ENCODE measurements at places on chromosomes 2 and 18. TPM values are rescaled to one million over a fixed set of nuclear protein-coding genes. Genes with fewer than 3 reads are reported as not detected.

- H3K4me1 ChIP-seq: no peaks in the 10 kb centered on the region
- DNase-seq: no peak
- H3K4me3 ChIP-seq: no peak overlapping the region
Measured at GRCh38 chr2:235094457-235094856, 142.6 kb downstream of the SH3BP4 start.

The CHMP3 gene
- total RNA-seq: 36.5 TPM

DNA sequence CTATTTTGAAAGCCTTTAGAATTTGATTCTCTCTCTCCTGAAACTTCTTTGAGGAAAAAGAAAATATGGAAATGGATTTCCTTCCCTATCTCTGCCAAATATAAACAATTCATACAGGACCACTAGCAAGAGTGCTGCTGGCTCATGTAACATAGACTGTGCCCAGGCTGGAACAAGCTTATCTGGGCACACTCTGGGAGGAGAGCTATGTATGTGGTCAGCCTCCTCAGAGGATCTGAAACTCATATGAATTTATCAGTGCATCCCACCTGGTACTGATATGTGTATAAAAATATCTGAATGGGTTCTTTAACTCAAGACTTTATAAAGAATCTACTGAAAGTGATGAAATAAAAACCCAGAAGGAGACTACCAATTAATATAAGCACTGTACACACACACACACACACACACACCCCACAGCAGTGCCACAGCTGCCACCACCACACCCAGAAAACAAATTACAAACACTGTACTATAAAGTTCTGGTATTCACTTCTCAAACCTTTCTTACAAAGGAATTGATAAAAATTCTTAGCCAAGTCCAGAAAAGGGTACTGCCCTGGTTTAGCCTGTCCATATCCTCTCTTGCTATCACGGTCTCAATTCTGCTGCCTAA is 115.6 kb downstream of the IRS1 start:
- H3K36me3 ChIP-seq: no peaks in the 10 kb centered on the region
- no peak overlapping the region for H3K4me3 ChIP-seq
- H3K4me1 ChIP-seq: peaks cover 2% of the 10 kb centered on the region

- peaks cover 37% of the 10 kb centered on the region for H3K27me3 ChIP-seq
- no peak for DNase-seq
- peaks cover 10% of the 10 kb centered on the region for H3K4me1 ChIP-seq
- H3K27ac ChIP-seq: no peak overlapping the region
Measured at GRCh38 chr18:57801325-57801724, 1.8 kb downstream of the ATP8B1 start.

The GALNT1 gene
- total RNA-seq: 37.2 TPM

- H3K36me3 ChIP-seq: peaks cover 16% of the 10 kb centered on the region
- no peak overlapping the region for H3K27ac ChIP-seq
- peaks cover 41% of the 10 kb centered on the region for H3K4me1 ChIP-seq
- H3K27me3 ChIP-seq: no peaks in the 10 kb centered on the region
Measured at GRCh38 chr2:97764559-97765263, 51.3 kb downstream of the ZAP70 start.

GRCh38 chr2:169034256-169034655 is 3.1 kb upstream of the ABCB11 start:
- no peaks in the 10 kb centered on the region for H3K27me3 ChIP-seq
- no peak overlapping the region for H3K4me3 ChIP-seq
- H3K27ac ChIP-seq: no peak overlapping the region
- peaks cover 9% of the 10 kb centered on the region for H3K4me1 ChIP-seq

The CERS6 gene
- total RNA-seq: 9.2 TPM

The TANC1 gene
- 0.63 TPM for total RNA-seq

- H3K27me3 ChIP-seq: peaks cover 5% of the 10 kb centered on the region
- no peak overlapping the region for H3K4me3 ChIP-seq
- H3K4me1 ChIP-seq: no peaks in the 10 kb centered on the region
- no peaks in the 10 kb centered on the region for H3K36me3 ChIP-seq
- H3K27ac ChIP-seq: no peak overlapping the region
Measured at GRCh38 chr18:47632970-47633635, 297.4 kb downstream of the SMAD2 start.

The SULT1C4 gene
- not detected for total RNA-seq

- H3K27ac ChIP-seq: no peak overlapping the region
- no peak overlapping the region for H3K4me3 ChIP-seq
- no peaks in the 10 kb centered on the region for H3K4me1 ChIP-seq
- no peak for DNase-seq
- no peaks in the 10 kb centered on the region for H3K36me3 ChIP-seq
Measured at GRCh38 chr2:228869636-228870264, 401.3 kb downstream of the PID1 start.

DNA sequence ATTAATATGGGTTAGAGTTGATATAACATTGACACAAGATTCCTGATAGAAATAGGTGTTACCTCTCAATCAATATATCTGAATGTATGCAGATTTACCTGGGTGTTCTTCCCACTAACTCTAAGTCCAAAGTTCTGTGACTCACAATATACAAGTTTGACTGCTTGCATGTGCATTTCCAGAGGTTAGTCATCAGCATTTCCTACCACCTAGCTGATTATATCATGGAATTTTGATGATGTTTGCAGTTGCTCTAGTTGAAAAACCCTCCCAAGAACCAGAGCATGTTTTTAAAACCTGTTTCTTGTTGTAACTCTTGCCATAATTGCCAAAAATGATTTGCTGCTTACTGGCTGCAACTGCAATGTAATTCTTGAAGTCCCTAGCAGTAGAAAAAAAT is 15.0 kb upstream of the DSG1 start:
- H3K36me3 ChIP-seq: no peaks in the 10 kb centered on the region
- no peaks in the 10 kb centered on the region for H3K4me1 ChIP-seq
- no peak for DNase-seq

- peaks cover 30% of the 10 kb centered on the region for H3K36me3 ChIP-seq
- H3K4me3 ChIP-seq: peak within 1 kb of the TSS; percentile 92
- H3K4me1 ChIP-seq: peaks cover 56% of the 10 kb centered on the region
- H3K27me3 ChIP-seq: no peaks in the 10 kb centered on the region
Measured at GRCh38 chr2:226835796-226836547, at the start of gene RHBDD1. Gene RHBDD1, plus strand, starts transcription at chr2:226836054. Its CDS starts 28,640 bp downstream, at chr2:226864694.

GRCh38 chr2:11669454-11670291 is at the start of gene NTSR2:
Gene NTSR2, minus strand, starts transcription at chr2:11670195. Its CDS starts 66 bp downstream, at chr2:11670129.
- DNase-seq: peak; percentile 49
- peaks cover 32% of the 10 kb centered on the region for H3K27me3 ChIP-seq
- no peak within 1 kb of the TSS for H3K27ac ChIP-seq
- H3K4me1 ChIP-seq: peaks cover 5% of the 10 kb centered on the region

- no peak for DNase-seq
- no peak overlapping the region for H3K4me3 ChIP-seq
- peaks cover 16% of the 10 kb centered on the region for H3K4me1 ChIP-seq
- H3K36me3 ChIP-seq: peaks cover 2% of the 10 kb centered on the region
- H3K27me3 ChIP-seq: peaks cover 36% of the 10 kb centered on the region
Measured at GRCh38 chr2:102046135-102046986, 54.6 kb downstream of the IL1R2 start.

DNA sequence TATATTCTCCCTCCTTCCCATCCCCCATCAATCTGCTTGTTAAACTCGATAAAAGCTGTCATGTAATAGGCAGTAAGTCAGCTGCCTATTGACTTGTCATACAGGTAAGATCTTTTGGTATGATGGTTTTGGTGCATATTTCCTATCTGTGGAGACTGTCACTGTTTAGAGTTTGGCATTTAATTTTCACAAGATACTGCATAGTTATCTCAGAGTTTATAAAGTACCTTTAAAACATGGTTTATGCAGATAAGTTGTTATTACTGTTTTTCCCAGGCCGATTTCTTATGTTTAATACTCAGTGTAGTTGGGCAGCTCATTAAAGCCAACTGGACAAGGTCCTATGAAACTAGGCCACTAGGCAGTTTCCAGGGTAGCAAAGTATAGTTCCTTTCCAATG is 222.1 kb downstream of the GALNT13 start:
- H3K4me1 ChIP-seq: no peaks in the 10 kb centered on the region
- no peak overlapping the region for H3K27ac ChIP-seq
- DNase-seq: no peak

GRCh38 chr2:204727368-204727767 is 182.1 kb downstream of the PARD3B start:
- no peaks in the 10 kb centered on the region for H3K36me3 ChIP-seq
- peaks cover 1% of the 10 kb centered on the region for H3K27me3 ChIP-seq
- DNase-seq: no peak
- no peak overlapping the region for H3K27ac ChIP-seq
- no peaks in the 10 kb centered on the region for H3K4me1 ChIP-seq

The ITPRIPL1 gene
- total RNA-seq: 30.2 TPM

DNA sequence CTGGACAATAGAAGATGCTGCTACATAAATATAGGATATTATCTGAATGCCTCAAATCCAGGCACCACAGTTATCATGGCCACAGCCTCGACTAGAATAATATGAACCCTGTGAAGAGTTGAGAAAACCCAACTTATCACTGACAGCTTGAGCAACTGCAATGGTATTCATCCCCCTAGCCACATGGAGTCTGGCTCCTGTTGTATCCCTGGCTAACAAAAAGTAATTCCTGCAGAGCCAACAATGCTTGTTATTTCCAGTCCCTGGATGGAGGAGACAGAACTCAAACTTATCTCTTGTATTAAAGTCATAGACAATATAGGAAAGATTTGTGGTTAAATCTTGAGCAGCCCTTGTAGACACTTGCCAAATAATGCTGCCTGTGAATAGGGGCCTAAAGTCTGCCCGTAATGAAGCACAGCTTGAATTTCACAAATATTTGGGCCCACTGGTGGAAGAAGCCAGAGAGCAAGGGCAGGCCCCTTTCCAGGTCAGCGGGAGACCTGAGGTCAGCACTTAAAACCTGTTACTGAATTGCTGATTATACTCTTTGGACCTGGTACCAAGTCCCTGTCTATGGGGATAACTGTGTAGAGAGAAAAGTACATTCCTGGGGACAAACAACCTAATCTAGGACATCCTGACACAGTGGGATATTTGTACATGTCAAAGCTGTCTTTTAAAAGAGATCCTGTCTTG is 28.4 kb upstream of the SUCLG1 start:
- H3K4me3 ChIP-seq: no peak overlapping the region
- H3K4me1 ChIP-seq: peaks cover under 1% of the 10 kb centered on the region
- no peak for DNase-seq
- no peaks in the 10 kb centered on the region for H3K27me3 ChIP-seq
- H3K27ac ChIP-seq: no peak overlapping the region

The MC4R gene
- not detected for total RNA-seq

The DNAH6 gene
- 0.33 TPM for total RNA-seq

GRCh38 chr2:45777996-45778719 is 126.7 kb downstream of the PRKCE start:
- H3K36me3 ChIP-seq: no peaks in the 10 kb centered on the region
- peaks cover 5% of the 10 kb centered on the region for H3K4me1 ChIP-seq
- no peak overlapping the region for H3K4me3 ChIP-seq

DNA sequence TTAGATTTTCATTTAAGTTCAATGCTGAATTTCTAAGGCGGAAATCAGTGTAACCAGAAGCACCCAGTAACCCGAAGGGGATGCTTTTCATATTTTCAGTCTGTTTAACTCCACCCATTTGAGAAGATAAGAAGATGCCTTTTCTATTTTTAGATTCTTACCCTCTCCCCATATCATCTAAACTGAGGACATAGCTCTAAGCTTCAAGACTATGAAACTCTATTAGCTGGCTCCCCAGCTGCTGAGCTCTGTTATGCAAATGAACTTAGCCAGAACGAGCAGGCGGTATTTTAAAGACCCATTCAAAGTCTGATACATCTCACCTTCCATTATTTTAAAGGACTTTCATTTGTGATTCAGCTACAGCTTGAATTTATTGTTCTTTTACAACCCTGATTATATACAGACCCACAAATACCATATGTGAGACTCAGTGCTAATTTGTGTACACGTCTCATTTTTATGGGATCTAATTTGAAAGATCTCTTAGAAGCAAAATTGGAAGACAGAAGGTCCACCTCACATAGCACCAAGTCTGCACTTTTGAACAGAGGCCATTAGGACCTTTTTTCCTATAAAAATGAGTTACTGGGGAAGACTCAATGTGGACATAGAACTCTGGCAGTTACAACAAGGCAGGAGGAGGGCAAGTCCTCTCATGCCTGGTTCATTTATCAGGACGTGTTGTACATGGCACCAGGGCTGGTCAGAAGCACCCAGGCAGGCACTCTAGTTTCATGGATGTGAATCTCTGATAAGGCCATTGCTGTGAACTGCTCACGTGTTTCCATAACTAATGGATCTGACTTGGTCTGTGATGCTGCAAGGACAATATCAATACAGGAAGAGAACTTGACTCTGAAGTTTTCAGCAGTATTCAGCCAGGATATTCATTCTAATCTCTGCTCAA is 16.3 kb downstream of the CDC42EP3 start:
- peak overlapping the region; percentile 83 for H3K27ac ChIP-seq
- no peak for DNase-seq
- peaks cover 15% of the 10 kb centered on the region for H3K36me3 ChIP-seq
- H3K4me1 ChIP-seq: peaks cover 95% of the 10 kb centered on the region
- no peaks in the 10 kb centered on the region for H3K27me3 ChIP-seq
- H3K4me3 ChIP-seq: peak overlapping the region; percentile 51

DNA sequence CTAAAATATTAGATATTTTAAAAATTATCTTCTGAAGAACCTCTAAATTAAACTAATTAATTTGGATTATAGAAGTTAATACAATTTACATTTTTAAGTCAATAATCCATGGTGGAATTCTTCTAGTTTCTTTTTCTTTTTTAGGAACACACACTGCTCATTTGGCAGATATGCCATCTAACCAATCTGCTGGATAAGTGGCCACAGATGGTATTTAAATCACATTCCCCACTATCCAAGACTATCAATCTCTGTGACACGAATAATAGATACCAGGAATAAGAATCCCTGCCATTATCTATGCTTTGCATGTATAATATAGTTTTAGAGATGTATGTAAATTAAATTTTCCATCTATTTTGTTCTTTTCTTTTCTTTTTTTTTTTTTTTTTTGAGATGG is 58.5 kb downstream of the CABYR start:
- no peaks in the 10 kb centered on the region for H3K36me3 ChIP-seq
- H3K27me3 ChIP-seq: peaks cover 1% of the 10 kb centered on the region
- H3K4me3 ChIP-seq: no peak overlapping the region

The ITGAV gene
- total RNA-seq: 8.9 TPM

The HOXD11 gene
- not detected for total RNA-seq

DNA sequence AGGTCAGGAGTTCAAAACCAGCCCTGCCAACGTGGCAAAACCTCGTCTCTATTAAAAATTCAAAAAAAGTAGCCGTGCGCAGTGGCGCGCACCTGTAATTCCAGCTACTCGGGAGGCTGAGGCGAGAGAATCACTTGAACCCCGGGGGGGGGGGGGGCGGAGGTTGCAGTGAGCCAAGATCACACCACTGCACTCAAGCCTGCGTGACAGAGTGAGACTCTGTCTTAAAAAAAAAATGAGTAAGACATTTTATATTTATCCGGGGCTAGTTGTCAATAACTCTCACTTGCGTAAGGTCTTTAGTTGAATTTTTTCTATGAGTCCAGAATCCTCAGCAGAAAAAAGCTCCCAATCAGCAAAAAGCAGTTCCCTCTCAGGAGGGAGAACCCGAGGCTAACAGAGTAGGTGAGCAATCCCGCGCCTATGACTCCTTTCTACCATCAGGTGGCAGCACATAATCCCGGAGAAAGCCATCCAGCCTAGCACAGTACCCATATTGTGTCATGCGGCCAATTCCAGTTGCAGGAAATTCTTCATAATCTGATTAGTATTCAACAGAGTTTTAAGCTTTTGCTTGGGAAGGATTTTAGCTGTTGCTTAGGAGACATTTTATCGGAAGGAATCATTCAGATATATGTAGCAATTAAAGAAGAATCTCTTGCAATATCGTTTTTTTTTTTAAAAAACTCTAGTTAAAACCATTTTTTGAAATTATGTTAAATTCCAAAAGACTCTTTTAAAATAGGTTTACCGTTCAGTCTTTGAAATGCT is 11.9 kb upstream of the CRYGA start:
- peak; percentile 73 for DNase-seq
- H3K27me3 ChIP-seq: peaks cover 12% of the 10 kb centered on the region
- no peak overlapping the region for H3K4me3 ChIP-seq
- no peaks in the 10 kb centered on the region for H3K36me3 ChIP-seq
